ENCODE measurements at places on chromosomes 3 and 15.
A peak's percentile ranks its signal among the peaks of the same experiment; 100 is the strongest.

DNA sequence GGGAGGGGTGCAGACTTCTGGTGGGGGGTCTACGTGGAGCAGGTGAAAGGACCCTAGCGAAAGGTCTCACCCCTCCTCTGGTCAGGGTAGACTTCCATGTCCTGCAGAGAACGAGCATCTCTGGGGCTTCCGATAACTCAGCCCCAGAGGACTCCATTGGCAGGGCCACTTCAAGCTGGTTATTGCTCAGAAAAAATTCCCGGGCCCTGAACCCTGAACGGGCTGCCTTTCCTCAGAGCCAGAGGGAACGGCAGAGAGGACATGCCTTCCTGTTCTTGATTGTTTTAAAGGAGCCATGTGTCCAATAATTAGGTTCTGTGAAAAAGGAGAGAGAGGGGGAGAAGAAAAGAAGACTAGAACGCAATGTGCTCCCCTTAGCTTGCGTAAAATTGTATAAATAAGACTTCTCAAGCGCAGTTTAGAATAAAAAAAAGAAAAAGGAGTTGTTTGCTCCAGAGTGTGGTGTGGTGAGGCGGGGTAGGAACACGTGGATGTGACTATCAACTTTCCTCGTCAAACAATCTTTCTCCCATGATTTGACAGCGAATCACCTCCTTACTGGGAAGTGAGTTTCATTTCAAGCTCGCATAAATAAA is 193.4 kb upstream of the UBE2E1 start:
- no peak for DNase-seq

DNA sequence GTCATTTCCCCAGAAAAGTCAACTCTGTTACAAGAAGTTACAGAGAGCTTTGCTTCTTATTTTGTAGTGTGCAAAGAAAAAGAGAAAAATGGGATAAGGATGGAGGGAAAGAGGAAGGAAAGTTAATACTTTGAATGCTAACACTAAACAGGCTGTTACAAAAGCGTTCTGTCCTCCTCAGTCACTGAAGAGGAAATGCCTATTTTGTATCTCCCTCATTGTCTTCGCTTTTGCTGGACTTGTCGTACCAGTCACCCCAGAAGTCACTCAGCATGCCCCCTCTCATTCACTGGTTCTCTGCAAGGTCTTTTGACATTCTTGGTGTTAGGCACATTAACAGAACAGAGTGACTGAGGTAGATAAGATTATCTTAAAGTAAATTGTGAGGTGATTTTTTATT is 129.6 kb downstream of the ALCAM start:
- no peak for DNase-seq

DNA sequence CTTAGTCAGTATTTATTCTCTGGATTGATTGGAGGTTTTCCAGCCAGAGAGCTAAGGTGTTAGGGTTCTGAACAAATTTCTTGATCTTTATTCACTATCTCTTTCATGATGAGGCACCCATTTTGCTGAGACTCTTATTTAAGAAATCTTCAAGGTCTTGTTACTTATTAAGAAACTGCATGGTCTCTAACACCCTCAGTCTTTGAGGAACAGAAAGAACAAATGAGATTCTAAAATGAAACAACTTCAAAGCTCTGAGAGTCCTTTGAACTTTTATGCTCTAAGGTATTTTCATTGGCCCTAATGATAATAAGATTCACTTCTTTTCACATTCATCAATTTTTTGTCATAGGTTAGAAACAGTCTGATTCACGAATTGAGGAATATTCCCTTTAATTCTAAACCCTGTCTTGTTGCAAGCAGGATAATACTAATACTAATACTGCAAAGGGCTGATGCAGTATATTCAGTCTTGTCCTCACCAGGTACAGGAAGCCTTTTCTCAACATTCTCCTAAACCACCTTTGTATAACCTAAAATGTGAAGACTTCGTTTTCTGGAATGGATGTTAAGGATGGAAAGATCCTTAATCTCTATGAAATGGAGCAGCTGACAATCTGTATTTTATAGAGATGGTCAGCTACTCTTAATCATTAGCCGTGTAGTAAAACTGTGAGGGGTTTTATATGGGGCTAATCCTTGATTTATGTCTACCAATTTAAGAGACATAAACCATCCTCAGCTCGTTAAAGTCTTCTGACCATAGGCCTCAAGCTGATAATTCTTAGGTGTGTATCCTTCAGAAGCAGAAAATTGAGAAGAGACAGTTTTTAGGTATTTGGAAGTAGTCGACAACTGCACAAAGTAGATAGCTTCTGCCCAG is 198.3 kb downstream of the OTOL1 start:
- no peak for DNase-seq

GRCh38 chr3:159265705-159266104 is 463.9 kb downstream of the MFSD1 start:
- DNase-seq = no peak

DNA sequence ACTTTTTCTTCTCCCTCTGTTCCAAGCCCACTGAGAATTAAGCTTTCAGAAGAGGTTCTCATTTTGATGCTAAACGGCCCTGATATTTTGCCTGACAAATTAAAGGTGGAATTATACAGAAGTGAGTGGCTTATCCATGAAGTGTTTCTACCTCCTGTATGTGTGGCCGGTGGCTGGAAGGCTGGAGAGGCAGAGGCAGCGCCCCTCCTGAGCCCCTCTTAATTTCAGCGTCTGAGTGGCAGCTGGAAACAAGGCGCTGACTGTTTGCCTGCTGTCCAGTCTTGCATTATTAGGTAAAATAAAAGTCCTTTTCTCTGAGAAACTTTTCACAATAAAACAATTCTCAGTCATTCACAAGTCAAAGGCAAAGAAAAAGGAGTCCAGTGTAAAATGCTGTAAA is 685.7 kb downstream of the MCTP2 start:
- no peak for DNase-seq

DNA sequence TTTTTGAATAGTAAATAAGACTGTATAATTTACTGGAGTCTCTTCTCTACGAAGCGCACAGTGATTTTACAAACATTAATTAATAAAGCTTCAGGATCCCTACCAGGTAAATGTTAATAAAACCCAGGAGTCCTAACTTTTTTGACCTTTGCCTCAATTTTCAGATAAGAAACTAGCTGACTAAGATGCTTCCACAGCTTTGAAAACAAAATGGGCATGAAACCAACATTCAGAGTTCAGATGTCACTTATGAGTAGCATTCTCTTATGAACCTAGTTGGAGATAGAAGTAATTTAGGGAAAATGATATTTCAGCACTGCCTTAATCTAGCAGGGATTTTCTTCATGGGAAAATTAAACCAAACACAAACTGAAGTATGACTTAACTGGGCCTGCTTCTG is 13.0 kb upstream of the FHIT start:
- DNase-seq = no peak

DNA sequence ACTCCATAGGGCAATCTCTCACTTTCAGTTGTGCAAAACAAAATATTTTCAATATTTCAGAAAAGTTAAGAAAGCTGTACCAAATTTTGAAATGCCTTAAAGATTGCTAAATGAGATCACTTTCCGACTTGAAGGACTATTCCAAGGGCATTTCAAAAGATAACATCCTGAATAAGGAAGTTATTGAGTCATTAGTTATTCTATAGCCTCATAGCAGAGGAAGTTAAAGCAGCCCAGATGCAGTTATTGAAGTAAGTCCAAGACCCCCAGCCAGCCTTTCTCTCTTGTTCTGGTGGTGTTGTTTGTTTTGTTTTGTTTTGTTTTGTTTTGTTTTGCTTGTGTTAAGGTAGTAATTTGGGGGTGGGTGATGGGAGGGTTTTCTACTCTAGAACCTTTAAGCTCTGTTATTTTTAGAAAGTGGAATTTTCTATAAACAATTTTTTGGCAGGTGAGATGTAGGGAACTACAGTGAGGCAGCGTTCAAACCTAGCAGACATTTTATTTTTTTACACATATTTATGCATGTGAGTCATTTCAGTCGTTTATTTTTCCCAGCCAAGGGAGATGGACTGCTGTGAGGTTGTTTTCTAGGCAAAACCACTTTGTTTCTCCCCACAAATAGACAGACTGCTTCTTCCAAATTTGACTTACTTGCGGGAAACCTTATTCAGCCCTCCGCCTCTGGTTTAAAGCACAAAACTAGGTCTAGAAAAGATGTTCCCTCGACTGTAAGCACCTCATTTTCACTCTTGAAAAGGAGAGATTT is 216.3 kb upstream of the ARPP21 start:
- DNase-seq = no peak

- DNase-seq = no peak
Observed at GRCh38 chr3:23029001-23029400, 174.1 kb upstream of the UBE2E2 start.

DNA sequence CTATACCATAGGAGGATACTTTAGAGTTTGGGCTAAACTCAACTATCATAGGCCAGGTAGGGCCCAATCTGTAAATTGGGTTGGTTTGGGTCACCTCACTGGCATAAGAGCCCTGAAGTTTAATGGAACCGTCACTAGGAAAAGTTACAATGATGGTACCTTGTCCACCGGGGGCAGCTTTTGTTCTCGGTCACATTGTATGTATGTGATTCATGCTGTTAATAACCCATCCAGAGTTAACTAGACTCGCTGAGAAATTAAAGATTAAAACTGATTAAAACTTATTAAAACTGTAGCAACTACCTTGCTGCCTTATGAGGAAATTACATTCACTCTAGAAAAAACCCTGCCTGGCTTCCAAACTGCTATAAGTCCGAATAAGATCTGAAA is 145.0 kb upstream of the TMCO5A start:
- DNase-seq = no peak

- DNase-seq = no peak
Observed at GRCh38 chr15:63974021-63974420, 72.3 kb downstream of the DAPK2 start.

DNA sequence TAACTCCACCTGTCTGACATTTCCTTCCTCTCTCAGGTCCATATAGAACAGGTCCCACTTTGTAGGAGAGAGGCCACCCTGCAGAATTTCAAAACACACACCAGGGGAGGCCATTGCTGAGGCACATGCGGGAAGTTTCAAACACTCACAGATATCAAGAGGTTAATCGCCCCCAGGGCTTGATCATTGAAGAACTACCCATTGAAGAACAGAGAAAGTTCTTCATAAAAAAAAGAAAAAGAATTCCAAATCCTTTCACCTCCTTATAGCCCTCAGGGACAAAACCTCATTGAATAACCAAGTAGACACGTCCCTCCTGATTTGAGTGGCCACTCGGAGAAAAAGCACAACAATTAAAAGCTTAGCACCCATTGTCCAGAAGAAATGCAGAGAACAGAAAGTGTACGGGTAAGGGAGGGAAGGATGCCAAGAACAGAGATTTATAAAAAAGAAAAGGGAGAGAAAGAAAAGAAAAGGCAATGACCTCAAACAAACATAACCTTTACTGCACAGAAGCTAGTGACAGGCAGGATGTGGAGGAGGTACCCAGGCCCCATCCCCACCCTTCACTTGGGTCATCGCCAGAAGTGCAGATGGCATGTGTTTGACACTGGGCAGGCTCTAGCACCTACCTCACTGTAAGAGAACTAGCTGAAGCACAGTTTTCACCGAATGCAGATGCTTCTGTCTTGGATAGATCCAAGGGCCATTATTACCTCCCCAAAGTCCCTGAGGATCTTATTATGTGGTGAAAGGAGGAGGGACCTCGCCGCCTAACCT is 112.3 kb upstream of the HES1 start:
- DNase-seq = no peak

GRCh38 chr3:112143251-112143650 is 10.2 kb upstream of the GCSAM start:
- no peak for DNase-seq

- no peak for DNase-seq
Observed at GRCh38 chr3:50261505-50261904, 7.4 kb upstream of the SEMA3B start.

DNA sequence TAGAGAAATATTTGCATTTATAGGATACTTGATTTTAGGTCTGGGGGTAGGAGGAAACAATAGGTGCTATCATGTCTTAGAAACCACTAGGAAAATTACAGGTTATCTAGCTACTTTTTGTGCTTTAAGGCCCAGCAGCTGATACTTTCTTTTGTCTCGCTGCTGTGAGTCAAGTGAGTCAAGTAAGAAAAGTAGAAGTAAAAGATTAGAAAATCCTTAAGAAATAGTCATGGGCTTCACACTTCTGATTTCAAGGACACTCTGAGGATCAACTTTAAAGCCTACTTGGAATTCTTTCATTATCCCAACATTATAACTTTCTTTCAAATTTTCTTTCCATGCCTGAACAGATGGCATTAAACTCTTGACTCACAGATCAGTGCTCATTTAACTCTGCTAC is 95.2 kb upstream of the RBMS3 start:
- no peak for DNase-seq

- DNase-seq = no peak
Observed at GRCh38 chr3:58027704-58028317, 19.6 kb downstream of the FLNB start.

DNA sequence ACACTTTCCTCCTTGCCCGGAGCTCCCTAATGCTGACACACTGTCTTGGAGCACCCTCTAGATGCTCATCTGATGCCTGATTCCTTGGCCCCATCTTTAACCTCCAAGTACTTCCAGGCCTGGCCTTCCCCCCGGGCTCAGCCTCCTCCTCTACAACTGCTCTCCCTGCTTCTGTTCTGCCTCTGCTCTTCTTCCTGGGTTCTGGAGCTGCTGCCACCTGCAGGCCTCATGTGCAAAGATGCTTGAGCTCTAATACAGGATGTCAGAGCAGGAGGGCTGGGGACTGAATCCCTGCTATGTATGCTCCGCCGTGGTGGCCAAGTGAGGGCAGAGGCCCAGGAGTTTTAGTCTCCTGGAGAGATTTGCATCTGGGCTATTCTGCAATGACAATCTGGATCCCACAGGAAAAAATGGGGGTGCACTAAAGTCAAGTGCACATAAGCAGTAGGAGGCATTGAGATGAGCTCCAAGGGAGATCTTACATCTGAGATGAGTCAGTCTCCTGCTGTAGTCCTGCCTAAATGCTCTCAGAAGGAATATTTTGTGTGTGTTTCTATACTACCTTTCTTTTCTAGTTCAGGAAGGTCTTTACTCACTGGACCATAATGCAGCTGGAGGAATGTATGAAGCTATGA is 296.3 kb downstream of the UACA start:
- DNase-seq = peak; percentile 56

Measured in H1 (cell line).